ENCODE measurements at places on chromosomes 1 and 21.

DNA sequence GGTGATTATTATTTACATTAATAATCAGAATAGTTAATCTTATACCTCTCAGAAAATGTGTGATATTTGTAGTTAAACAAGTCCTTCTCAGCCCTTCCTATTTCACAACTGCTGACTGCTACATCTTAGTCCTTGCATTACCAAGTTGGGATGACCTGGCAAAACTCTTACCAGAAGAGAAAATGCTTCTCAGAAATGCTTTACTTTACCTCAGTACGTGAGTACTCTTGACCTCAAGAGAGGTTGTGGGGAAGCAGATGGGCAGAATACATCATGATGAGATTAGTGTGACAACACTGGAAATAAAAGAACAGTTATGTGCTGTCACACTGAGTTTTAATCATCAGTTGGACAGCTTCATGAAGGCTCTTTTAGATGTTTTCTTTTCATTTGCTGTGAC is 16.2 kb downstream of the CFAP126 start:
- no peak for DNase-seq

GRCh38 chr1:77012066-77012465 is 144.8 kb downstream of the ST6GALNAC5 start:
- DNase-seq = no peak

DNA sequence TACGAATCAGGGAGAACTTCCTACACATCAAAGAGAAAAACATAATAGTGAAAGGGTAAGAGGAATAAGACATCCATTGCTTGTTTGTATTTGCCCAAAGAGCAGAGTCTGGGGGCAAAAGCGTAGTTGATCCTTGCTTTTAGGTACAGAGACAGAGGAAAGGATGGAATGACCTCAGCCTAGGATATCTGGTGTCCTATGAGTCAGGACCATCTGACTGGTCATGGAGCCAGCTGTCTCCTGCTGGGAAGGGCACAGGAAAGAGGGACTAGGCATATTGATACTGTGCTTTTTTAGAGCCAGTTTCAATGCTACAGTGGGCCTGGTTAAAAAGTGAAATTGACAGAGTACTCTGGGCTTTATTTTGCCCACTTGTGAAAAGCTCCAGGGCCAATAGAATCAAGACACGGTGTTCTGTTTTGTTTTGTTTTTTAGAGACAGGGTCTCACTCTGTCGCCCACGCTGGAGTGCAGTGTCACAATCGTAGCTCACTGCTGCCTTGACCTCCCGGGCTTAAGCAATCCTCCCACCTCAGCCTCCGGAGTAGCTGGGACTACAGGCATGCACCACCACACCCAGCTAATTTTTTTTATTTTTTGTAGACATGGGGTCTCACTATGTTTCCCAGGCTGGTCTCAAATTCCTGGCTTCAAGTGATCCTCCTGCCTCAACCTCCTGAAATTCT is 3.2 kb downstream of the PLEKHO1 start:
- DNase-seq = no peak

- DNase-seq = no peak
Observed at GRCh38 chr1:34057347-34058130, 107.5 kb downstream of the CSMD2 start.

DNA sequence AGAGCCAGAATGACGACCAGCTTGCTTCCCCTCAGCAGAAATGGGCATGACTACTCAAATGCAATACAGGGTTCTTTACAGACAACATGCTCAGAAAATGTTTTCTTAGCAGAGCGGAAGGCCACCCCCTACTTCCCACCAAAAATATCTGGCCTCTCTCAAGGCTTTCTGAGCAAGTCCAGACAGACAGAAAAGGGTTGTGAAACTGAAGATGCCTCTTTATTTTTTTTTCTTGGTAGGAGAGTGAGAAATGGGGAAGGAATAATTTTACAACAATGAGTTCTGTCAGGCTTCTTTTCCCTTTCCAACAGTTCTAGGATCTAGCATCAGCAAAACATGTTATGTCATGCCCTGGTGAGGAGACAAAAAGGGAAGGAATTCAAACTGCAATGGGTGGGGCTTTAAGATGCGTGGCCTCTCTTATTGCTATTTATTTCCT is 172.0 kb upstream of the CAMK1G start:
- DNase-seq = no peak

DNA sequence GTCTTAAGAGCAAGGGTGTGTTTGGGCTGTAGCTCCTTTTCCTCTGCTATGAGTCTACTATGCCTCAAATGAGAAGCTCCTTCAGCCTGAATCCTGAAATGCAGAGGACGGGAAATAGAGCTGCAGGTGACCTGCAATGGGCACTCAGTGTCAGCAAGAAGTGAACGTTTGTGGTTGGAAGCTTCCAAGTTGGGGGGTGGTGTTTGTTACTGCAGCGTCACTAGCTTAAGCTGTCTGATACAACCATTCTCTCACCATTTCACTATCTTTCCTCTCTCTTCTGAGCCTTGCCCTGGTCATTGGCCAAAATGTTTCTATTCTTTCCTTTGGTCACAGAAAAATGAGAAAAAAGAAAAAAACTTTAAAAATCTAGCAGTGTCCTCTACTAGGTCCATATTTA is 19.4 kb downstream of the TRIM67 start:
- no peak for DNase-seq

- DNase-seq = no peak
Observed at GRCh38 chr1:192811006-192811405, 2.2 kb downstream of the RGS2 start.

GRCh38 chr1:244354810-244355278 is 96.9 kb downstream of the ADSS2 start:
- DNase-seq = no peak

DNA sequence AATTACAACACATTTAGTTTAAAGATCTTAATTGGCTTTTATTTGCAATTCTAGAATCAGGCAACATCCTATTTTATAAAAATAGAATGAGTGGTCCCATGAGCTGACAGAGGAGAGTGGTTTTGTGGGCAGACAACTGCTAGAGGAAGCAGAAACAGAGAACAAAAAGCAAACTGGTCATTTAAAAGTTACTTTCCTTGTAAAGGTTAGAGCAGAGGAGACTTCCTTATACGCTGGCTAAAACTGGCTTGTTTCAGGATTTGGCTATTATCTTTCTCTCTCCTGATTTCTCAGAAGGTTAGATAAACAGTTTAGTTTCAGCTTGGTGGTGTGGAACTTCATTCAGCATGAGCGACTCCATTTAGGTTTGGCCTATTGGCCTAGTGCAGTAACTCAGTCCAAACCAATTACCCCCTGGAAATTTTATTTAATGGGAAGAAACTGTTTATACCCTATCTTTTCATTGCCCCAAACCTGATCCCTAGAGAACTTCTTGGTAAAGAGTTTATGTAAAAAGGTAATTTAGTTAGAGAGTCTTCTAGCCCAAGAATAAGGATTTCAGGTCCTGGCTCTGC is 32.2 kb upstream of the IL20 start:
- DNase-seq = no peak

DNA sequence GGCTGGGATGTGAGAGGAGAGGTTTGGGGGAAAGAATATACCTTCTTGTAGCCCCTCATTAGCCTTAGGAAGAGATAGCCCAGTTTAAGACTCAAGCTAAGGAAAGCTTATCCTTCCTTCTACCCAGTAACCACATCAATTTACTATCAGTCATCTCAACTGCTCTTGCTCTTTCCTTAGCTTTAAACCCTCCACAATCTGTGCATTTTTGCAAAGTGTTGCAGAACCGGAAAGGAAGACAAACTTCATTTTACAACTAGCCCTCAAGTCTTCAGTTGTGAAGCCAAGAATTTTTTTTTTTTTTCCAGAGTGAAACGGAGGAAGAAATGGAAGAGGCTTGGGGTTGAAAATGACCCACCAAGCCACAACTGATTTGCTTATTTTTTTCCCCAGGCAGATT is 137.0 kb upstream of the LMO4 start:
- no peak for DNase-seq

GRCh38 chr1:24695202-24695974 is 49.9 kb upstream of the CLIC4 start:
- DNase-seq = no peak

GRCh38 chr1:74422421-74423292 is 89.8 kb downstream of the LRRC53 start:
- no peak for DNase-seq

DNA sequence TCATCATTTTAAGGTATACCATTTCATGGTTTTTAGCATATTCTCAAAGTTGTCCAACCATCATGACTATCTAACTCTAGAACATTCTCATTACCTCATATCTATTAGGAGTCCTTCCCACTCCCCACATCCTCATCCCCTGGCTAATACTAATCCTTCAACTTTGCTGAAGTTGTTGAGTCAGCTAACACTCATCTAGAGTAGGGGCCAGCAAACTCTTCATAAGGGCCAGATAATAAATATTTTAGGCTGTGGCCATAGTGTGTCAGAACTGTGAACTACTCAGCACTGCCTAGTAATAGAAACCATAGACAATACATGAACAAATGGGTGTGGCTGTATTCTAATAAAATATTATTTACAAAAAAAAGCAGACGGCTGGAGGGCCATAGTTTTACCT is 43.0 kb downstream of the TOR3A start:
- DNase-seq = no peak

GRCh38 chr1:15314328-15315281 is 67.6 kb downstream of the FHAD1 start:
- no peak for DNase-seq

DNA sequence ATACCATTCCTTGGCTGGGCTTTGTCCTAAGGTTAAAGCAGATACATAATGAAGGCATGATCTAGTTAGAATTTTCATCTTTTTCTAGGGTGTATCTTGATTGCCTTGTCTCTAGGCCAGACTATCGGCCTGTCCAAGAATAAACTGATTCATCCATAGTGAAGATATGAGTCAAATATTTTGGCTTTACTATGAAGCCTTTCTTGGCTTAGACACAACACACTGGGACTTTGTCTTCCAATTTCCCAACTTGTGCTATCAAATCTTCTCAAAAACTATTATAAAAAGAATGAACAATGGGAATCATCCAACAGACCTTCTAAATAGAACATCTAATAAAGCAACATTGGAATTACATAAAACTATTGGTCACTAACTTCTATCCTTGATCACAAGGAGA is 64.8 kb downstream of the WARS2 start:
- DNase-seq = no peak

GRCh38 chr1:179034720-179035119 is 9.0 kb downstream of the FAM20B start:
- no peak for DNase-seq

DNA sequence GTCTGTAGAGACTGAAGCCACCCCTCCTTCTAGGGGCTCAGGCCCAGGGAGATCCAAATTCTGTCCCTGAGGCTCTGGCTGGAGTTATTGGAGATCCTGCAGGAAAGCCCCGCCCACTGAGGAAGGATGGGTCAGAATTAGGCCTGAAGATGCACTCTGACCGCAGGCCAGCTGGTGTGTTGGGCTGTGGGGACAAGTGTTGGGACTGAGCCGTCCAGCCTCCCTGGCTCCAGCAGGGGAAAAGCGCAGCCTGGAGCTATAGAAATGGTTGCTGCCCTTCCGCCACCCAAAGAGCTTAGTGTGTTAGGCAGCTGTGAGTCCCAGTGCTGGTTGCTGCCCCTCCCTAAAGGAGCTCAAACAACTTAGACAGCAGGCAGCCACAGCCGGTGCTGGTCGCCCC is 33.0 kb upstream of the PRRX1 start:
- DNase-seq = no peak

DNA sequence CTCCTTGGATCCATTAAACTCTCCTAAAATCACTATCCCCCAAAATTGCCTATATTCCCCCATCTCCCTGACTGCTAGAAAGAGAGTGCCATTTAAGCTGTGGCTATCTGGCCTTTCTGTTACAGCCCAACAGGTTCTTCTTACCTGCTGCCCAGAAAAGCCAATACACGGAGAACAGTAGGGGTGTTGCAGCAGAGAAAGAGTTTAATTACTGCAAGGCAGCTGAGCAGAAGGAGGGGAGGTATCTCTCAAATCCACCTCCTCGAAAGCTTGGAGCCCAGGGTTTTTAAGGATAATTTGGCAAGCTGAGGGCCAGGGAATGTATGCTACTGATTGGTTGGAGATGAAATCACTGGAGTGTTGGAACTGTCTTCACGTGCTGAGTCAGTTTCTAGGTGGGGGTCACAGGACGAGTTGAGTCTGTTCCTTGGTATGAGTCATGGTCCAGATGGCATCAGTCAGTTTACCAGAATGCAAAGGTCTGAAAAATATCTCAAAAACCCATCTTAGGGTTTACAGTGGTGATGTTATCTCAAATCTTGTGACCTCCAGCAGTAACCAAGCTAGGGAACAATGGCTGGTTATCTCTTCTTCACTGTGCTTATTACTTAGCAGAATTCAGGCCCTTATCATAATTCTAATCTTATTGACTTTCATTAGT is 89.8 kb downstream of the SMYD3 start:
- DNase-seq = no peak

- DNase-seq = no peak
Observed at GRCh38 chr1:178844436-178844835, 26.4 kb downstream of the ANGPTL1 start.

DNA sequence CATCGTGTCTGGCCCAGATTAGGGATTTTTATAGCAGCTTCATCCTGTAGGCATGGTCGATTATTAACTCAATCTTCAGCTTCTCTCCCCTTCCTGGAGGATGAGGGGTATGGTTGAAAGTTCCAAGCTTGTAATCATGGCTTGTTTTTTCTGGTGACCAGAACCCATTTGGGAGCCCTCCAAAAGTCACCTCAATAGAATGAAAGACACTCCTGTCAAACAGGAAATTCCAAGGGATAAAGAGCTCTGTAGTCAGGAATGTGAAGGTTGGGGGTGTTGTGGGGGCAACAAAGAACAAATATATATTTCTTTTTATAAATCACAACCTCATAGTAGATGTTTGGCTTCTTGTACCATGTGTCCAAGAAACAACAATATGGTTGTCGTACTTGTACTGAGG is 212.7 kb upstream of the ESRRG start:
- no peak for DNase-seq

DNA sequence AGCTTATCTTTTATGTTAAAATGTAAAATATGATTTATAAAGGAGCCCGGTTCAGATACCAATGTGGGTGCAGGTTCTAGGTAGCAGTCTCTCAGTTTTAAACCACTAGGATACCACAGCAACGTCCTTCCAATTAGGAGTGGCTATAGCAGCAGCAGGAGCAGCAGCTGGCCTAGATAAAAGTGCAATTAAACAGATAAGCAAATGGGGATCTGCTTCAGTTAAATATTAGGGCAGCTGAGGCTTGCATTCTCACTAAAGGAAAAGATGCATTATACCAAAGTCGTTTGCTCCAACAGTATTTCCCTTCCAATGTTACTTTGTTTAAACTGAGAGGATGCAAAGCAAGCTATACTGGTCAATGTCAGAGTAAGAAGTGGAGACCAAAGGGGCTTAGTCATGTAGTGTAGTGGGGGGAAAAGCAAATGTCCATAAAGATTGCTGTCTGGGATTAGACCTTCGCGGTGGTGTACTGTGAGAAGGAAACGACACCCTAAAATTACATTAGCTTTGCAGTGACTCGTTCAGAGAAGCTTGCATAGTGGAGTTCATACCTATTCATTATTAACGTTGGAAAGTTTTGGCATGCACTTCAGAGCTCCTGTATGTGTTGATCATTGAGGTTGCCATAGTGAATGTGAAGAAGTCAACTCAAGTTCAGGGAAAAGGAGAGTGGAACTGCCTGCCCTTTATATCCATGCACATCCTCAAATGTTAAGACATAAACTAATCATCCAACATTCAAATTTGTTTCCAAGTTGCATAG is 272.2 kb downstream of the VAV3 start:
- no peak for DNase-seq
